Natural killer cell treated with Interleukin-12 subunit alpha and Interleukin-12 subunit beta and Interleukin-15 and Interleukin-18, amount 100 ng/mL, for 72 hours (primary cell): ENCODE measurements at places on chromosomes 3 and 15. TPM values are rescaled to one million over a fixed set of nuclear protein-coding genes. Genes with fewer than 3 reads are reported as not detected.

- no peak for DNase-seq
These were observed 385.7 kb downstream of the CNTN4 start for GRCh38 chr3:2484162-2485026.

The TUSC7 gene
- total RNA-seq, result not detected

The B3GNT5 gene
- total RNA-seq, result 1.0 TPM

The SST gene
- not detected for total RNA-seq

The B2M gene
- 7,967 TPM for total RNA-seq

The NRROS gene
- total RNA-seq, result 40.3 TPM
